Dorsolateral prefrontal cortex (tissue), 122 donors: ENCODE measurements at places on chromosomes 13 and 19. TPM values are rescaled to one million over a fixed set of nuclear protein-coding genes. Genes with fewer than 3 reads are reported as not detected.

SHISA7 gene
- 32.4 TPM for total RNA-seq

ZBTB32 gene
- total RNA-seq: not detected

OLFM2 gene
- 145 TPM for total RNA-seq

RNF17 gene
- total RNA-seq: not detected

FCHO1 gene
- total RNA-seq: 68.7 TPM

CEACAM4 gene
- total RNA-seq: not detected

PCDH17 gene
- total RNA-seq: 36.8 TPM
